ENCODE measurements at places on chromosomes 4 and X. TPM values are rescaled to one million over a fixed set of nuclear protein-coding genes. Genes with fewer than 3 reads are reported as not detected.
A peak's percentile ranks its signal among the peaks of the same experiment; 100 is the strongest.

GRCh38 chr4:54165438-54165837 lies 63.7 kb upstream of the PDGFRA start:
- DNase-seq = no peak

GRCh38 chr4:105753361-105753760 lies 44.8 kb downstream of the GSTCD start:
- DNase-seq = no peak

DNA sequence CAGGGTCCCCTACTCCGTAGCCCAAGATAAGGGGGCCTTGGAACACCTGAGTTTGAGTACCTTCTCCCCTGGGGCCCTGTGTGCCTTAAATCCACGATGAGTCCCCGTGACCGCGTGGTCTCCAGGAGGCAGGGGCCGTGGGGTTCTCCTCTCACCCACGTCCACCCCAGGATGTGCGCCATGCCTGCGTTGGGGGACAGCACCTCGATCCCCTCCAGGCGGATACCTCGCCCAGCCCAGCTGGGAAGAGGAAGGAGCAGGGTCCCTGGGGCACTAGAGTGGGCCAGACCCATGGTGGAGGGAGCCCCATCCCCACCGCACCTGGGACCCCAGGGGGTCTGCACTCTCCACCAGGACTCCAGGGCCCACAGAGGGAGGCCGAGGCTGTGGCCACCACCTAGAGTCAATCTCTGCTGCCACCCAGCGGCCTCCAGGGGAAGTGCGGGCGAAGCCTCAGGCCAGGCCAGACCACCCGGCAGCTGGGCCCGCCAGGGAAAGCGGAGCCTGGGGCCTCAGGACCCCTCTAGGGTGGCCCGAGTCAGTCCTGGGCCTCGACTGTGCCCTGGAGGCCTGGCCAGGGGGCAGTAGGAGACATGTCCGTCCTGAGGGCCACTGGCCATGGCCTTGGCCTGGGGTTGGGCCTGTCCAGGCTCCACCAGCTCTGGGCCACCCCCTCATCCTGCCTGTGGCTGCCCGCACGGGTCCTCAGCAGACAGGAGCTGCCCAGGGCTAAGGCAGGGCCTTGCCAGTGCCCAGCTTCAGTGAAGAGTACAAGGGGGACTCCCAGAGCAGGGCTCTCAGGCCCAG lies 55.0 kb downstream of the FAM53A start:
- peak; percentile 32 for DNase-seq

GRCh38 chr4:120777459-120777858 lies 145.1 kb downstream of the PRDM5 start:
- DNase-seq = no peak

DNA sequence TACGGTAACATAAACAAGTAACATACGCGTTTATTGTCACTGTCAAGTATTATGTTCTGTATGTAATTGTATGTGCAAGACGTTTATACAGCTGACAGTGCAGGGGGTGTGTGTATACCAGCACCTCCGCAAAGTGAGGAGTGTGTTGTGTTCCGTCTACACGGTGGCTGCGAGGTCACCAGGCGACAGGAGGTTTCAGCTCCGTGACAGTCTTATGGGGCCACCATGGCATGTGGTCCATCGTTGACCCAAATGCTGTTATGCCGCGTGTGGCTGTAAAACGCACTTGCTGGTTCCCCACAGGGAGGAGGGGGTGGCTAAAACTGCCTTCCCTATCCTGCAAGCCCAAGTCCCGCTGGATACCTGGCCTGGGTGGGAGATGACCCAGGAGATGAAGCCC lies 25.0 kb downstream of the NSG1 start:
- no peak for DNase-seq

DNA sequence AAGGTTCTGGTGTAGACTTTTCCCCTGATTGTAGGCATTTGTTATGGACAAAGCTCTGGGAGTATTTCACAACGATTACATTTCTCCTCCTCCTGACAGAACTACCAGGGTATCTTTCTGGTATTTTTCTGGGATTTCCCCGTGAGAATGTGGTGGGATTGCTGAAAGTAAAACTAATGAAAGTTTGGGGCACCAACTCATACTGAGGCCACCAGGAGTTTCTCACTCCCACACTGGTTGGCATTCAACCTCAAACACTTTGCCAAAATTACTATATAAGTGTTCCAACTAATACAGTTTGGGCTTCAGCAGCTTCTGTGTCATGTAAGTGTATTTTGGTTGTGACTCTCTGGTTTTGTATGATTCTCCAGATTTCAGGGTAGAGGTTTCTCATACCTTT lies 855.1 kb downstream of the GLUD2 start:
- DNase-seq = no peak

DNA sequence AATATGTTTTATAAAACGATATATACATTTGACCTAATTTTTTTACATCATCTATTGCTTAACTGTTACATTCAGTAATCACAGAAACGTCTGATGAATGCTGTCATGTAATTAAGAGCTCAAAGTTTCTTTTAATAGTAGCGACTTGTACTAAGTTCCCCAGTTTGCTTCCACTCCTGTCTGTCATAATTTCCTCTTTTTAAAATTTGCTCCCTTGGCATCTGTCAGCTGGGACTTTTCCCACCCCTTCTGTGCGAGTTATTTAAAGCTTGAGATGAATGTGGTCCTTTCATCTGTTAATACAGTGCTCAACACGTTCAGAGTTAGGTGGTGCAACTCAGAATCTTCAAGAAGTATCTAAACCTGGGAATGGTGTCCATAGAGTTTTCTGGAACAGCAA lies 1.2 kb downstream of the RAP1GDS1 start:
- no peak for DNase-seq

Gene GAB3
- total RNA-seq = 1.1 TPM

Gene RAI2
- total RNA-seq = 2.5 TPM

Gene DBET
- total RNA-seq = not detected

Measured in gastrocnemius medialis (tissue), 4 donors.